ENCODE measurements at places on chromosomes 5 and 9.

- no peak for DNase-seq
These were observed 121.5 kb upstream of the RAI14 start for GRCh38 chr5:34534523-34535103.

DNA sequence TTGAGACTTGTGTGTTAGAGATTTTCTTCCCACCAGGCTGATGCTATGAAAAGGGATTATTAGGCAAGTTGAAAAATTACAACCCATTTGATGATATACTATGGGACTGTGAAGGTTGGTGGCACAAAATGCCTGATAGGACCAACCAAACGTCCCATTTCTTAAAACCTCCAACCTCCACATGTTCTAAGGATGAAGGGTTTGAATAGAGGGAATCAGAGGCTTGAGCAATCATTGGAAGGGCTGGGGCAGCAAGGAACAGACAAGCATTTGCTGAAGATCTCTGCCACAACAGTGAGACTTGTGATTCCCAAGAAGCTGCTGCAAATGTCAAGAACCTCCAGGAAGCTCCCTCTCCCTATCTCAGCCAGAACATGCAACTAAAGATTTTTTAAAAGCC lies 283.1 kb downstream of the ELAVL2 start:
- DNase-seq = no peak

DNA sequence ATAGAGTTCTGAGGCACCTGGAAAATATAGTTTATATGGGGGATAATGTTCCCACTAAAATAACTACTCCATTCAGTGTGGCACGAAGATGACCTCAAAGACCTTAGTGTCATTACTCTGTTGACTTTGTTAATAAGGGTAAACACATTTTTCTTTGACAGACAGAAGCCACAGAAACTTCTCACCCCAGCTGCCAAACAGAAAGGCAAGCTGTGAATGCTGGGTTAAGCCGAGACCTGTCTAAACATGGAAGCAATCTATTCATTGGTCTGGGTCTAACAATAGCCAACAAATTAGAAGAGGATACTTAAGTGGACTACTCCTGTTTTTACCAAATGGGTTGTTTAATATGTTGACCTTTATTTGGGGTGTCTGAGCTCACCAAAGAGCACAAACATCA lies 171.4 kb downstream of the TLE1 start:
- DNase-seq = no peak

DNA sequence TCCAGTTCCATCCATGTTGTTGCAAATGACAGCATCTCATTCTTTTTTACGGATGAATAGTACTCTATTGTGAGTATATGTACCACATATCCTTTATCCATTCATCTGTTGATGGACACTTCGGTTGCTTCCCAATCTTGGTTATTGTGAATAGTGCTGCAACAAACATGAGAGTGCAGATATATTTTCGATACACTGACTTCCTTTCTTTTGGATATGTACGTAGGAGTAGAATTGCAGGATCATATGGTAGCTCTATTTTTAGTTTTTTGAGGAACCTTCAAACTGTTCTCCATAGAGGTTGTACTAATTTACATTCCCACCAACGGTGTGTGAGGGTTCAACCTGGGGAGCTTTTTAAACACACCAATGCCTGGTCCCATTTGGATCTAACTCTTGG lies 22.3 kb downstream of the GALNT12 start:
- no peak for DNase-seq

GRCh38 chr5:87127426-87127825 lies 140.3 kb upstream of the RASA1 start:
- no peak for DNase-seq

GRCh38 chr9:94985649-94986048 lies 259.1 kb downstream of the AOPEP start:
- no peak for DNase-seq

- no peak for DNase-seq
These were observed 175.3 kb downstream of the GDNF start for GRCh38 chr5:37664551-37664950.

DNA sequence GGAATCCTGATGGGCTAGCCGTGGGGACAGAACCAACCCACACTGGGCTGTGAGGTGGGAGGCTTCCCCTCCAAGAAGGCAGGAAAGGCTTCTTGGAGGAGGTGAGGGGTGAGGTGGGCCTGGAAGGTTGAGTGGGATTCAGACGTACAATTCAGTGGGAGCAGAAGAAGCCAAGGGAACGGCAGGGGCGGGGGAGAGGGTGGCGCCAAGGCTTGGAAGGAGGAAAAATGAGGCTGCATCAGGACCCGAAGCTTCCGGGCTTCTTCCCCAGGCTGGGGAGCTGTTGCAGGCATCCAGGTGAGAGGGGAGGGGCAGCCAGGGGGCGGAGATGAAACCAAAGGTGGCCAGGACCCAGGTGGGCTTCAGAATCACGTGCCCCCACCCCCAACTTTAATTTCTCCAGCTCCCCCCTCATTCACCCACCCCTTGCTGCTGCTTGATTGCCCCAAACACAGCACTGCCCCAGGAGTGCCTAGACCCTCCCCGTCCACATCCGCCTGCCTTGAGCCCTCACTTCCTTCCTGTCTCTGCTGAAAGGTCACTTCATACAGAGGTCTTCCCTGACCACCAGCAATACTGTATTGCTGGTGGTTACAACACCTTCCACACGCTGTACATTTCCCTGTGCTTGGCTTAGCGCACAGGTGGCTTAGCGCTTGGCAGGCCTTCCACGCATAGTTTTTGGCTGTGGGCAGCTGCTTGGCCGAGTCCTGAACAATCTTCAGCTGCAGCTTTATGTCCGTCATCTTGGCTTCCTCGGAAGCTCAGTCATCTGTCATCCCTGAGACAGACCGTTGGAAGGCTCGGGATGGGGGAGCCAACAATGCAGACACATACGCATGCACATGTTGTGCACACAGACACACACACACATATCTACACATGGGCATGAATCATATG lies 193.5 kb downstream of the RGS3 start:
- DNase-seq = no peak

- no peak for DNase-seq
These were observed 280.1 kb upstream of the PUM3 start for GRCh38 chr9:3124001-3124400.

- no peak for DNase-seq
These were observed 27.8 kb upstream of the GRPEL2 start for GRCh38 chr5:149317281-149318048.
